Eye (tissue), 1 donor: ENCODE measurements at places on chromosomes 3 and 15.

DNA sequence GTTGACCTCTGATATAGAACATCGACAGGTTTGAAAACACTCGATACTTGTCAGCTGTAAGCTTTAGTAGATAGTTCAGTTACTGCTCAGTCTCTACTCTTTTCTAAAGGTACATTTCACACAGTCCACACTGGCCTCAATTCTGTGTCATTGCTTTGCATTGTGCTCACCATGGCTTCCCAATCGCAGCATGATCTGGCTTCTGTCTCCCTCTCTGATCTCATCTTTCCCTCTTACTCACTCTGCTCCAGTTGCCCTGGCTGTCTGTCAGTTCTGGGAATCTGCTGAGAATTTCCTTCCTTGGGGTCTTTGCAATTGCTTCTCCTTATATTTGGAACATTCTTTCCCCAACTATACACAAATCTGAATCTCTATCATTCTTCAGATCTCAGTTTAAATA is 80.6 kb downstream of the GTF2E1 start:
- no peak for DNase-seq

DNA sequence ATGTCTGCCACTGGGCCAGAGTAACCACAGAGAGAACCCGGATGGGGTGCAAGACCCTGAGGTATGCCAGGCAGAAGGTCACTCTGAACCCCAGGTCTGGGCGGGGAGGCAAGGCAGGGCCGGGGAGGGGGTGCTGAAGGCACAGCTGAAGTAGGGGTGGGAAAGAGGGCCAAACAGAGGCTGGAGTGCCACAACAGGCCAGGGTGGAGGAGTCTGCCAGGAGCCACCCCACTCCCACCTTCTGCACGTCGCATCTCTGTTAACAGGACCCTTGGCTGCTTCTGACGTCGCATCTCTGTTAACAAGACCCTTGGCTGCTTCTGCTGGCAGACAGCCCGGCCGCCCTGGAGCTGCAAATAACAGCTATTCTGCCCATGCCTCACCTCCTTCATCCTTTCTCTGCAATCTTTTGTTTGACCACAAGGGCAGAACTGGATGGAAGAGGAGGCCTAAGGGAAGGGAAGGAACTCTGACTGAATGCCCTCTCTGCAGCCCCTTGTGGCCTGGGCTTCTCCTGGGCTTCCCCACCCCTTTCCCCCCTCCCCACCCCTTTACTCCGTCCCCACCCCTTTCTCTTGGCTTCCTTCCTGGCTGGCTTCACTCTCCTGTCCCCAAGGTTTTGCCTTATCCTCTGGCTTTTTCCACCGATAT is 20.6 kb upstream of the FBLN2 start:
- DNase-seq, result peak; percentile 72

- DNase-seq, result no peak
These were observed 47.5 kb downstream of the ARMC8 start for GRCh38 chr3:138234401-138235179.

- DNase-seq, result peak; percentile 54
These were observed 116.3 kb downstream of the CLSTN2 start for GRCh38 chr3:140051019-140051957.

GRCh38 chr15:42727750-42728381 is 9.1 kb downstream of the CDAN1 start:
- no peak for DNase-seq

- no peak for DNase-seq
These were observed 172.2 kb upstream of the STRIT1 start for GRCh38 chr3:155465664-155466063.

- no peak for DNase-seq
These were observed 143.5 kb downstream of the PDE8A start for GRCh38 chr15:85125056-85125661.

DNA sequence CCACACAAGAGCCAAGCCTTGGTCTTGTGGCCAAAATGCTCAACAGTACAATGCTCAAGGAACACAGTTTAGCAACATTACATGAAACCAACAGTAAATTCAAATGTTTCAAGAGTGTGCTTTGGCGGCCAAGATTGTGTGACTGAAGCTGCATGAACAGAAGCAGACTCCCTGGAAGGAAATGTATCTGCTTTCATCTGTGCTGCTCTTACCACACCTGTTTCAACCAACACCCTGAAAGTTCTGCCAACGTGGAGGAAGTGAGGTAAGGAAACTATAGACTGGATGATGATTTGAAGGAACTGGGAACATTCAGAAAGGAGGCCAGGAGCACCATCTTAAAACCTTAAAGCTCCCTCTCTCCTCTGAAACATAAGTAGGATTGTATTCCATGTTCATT is 55.7 kb downstream of the MB21D2 start:
- no peak for DNase-seq
